ENCODE measurements at places on chromosomes 4 and X.

DNA sequence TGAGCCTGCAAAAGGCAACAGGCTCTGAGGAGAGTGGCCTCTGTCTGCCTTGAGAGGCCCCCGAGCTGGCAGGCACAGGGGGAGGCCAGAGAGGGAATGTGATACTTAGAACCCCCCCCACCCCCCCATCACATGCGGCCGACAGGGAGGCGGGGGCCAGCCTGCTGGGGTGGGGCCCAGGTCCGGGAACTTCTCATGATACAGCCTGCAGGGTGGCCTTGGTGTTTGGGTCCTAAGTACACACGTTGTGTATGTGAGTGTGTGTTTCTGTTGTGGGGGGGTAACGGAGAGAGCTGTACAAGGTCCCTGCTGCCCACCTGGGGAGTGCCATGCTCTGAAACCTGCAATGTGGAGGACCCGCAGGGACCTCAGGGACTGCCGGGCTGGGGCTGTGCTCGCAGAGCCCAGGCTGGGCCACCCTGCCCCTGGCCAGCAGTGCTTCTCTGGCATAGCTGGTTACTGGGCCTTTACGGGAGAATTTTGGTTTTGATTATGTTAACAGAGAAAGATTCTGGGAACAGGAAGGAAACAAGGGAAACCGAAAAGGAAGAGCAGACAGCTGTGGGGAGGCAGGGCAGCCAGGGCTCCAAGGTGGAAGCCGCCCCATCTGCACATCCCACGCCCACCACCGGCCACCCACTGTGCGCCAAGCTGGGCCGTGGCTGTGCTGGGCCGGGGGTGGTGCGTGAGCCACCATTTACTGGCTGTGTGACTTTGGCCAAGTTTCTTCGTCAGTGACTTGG is 19.9 kb downstream of the SH3BP2 start:
- DNase-seq = peak; percentile 21

DNA sequence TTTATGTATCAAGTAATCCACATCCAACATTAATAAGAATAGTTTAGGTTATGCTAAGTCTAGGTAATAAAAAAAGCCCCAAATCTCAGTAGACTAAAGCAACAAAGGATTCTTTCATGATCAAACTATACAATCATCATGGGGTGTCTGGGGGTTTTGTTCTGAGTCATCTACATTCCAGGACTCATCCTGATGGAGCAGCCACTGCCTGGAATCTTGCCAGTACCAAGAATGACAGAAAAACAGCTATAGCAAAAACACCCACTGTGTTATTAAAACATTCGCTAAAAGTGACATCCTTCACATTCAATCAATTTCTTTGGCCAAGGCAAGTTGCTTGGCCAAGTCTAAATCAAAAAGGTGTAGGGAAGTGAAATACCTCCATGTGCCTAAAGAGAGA is 3.9 kb upstream of the ARHGEF38 start:
- no peak for DNase-seq

DNA sequence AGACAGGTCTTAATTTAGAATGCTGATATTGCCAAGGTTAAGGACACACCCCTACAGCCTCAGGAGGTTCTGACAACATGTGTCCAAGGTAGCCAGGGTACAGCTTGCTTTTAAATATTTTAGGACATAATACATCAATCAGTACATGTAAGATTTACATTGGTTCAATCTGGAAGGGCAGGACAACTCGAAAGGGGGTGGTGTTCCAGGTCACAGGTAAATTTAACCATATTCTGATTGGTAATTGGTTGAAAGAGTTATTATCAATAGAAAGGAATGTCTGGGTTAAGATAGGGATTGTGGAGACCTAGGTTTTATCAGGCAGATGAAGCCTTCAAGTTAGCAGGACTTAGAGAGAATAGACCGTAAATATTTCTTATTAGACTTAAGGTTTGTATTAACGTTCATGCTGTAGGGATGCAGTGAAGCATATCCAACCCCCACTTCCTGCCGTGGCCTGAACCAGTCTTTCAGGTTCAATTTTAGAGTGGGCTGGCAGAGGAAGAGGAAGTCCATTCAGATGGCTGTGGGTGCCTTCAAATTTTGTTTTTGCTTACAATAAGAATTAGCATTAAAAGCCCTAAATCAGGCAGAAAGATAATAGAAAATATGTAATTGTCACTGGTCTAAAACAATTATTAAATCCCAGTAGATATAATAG is 136.5 kb upstream of the GALNTL6 start:
- peak; percentile 73 for DNase-seq

GRCh38 chr4:2036866-2037265 is 22.3 kb upstream of the NAT8L start:
- DNase-seq = peak; percentile 28

DNA sequence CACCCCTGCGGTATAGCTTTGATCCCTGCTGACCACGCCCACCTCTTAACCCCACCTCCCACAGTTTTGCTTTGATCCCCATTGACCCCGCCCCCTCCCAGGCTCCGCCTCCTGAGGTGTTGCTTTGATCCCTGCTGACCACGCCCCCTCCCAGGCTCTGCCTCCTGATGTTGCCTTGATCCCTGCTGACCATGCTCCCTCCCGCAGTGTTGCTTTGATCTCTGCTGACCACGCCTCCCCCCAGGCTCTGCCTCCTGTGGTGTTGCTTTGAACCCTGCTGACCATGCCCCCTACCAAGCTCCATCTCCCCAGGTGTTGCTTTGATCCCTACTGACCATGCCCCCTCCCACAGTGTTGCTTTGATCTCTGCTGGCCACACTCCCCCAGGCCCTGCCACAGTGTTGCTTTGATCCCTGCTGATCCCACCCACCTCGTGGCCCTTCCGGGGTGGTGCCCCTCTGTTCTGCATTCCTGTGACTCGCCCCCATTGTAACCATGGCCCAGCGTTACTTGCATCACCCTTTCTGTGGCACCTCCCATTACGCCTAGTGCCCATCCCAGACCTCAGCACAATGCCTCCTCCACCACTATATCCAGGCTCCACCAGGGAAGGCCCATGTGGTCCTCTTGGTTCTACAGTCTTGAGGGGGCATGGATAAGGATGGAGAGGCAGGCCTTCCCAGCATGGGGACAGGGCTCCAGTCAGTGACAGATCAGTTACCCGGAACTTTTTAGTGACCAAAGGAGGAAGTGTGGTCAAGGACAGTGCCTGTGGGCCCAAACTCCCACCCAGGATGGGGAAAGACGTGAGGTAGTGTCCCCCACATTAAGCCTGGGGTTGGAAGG is 70.8 kb downstream of the ADRA2C start:
- no peak for DNase-seq

DNA sequence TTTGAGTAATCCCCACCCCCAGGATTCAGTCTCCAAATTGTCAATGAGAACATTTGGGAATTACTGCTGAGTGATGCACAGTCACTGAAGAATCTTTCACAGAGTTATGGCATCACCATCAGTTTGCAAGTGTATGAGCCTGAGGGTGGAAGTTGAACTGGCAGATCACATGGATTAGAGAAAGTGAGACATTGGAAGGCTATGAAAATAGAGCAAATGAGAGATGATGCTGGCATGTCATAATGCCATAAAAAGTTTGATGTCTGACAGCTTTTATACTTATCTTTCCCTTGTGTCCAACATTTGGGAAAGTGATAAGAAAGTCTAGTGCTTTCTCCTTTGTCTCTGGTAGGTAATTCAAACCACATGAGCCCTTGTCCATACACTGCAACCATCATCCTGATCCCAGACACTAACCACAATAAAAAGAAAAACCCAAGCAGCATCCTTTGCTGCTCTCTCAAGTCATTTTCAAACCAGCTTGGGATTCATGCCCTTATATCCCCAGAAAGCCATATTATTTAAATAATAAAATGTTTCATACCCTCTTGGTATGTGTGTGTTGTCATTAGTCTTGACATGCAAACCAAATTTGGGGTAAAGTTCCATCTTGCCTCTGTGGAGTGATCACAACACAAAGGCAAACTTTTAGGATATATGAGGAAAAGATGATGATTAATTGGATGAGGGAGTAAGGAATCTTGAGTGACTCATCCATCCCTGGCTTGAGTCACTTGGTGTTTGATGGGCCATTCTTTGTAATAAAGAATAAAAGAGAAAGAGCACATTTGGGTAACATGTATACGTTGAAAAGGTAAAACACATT is 438.9 kb downstream of the GRXCR1 start:
- no peak for DNase-seq

GRCh38 chr4:72858328-72858727 is 211.2 kb downstream of the COX18 start:
- DNase-seq = no peak

DNA sequence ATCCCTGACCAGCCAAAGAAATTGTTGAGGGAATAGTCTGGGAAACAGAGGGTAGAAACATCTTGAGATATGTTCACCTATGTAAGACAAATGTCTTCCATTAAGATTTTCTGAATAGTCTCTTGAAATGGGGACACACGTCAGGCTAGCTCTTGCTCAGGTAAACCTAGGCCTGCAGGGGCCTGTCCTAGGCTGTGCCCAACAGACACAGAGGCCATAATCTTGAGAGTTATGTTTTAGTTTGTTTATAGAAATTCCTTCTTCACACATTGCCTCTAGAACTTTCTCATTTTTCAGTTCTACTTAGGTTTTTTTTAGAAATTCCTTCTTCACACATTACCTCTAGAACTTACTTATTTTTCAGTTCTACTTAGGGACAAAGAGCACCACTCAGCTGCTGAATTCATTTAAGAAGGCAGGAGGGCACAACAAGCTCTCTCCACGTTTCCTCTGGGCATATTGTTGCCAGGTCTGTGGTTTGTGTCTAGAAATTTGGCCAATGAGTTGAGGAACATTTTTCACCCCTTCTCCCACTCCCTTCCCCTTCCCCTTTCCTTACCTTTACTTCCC is 94.9 kb downstream of the ARHGAP24 start:
- DNase-seq = peak; percentile 2

GRCh38 chr4:176404621-176405020 is 84.9 kb downstream of the SPCS3 start:
- DNase-seq = no peak

DNA sequence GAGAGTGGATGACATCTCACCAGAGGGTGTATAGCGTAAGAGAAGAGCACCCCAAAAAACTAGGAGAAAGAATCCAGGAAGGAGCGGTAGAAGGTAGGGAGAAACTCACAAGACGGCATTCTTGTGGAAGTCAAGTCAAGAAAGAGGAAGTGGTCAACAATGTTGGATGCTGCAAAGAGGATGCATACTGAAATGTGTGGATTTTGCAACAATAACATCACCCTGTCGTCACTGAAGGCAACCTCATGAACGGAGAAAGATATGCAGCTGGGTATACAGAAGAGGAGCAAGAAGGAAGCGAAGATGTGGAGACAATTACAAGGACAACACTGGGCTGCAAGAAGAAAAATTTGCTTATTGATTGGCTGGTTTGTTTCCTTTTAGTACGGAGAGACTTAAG is 11.4 kb upstream of the TAPT1 start:
- DNase-seq = peak; percentile 95

- DNase-seq = no peak
Observed at GRCh38 chrX:16524316-16524715, 125.6 kb upstream of the S100G start.

DNA sequence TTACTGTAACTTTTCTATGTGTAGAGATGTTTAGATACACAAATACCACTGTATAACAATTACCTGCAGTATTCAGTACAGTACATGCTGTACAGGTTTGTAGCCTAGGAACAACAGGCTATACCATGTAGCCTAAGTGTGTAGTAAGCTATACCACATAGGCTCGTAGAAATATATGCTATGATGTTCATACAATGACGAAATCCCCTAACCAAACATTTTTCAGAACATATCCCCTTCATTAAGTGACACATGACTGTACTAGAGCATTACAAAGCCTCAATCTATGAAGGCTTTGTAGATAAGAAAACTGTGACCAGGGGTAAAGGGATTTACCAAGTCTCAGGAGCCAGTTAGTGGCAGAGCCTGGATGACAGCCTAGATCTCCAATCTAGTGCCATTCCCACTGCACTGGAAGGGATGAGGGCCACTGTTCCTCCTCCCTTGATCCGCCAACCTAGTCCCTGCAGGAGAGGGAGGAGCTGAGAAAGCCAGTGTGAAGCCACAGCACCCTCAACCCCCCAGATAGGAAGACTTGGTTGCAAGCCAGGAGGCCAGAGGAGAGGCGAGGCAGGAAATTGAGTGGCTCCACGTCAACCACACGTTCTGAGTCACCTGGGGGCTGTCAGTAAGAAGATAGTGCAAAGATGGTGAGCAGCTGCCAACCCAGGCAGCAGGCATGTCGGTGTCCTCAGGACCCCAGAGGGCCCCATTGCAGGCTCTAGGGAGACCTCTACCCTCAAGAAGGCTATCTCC is 227.7 kb downstream of the BCOR start:
- peak; percentile 62 for DNase-seq

DNA sequence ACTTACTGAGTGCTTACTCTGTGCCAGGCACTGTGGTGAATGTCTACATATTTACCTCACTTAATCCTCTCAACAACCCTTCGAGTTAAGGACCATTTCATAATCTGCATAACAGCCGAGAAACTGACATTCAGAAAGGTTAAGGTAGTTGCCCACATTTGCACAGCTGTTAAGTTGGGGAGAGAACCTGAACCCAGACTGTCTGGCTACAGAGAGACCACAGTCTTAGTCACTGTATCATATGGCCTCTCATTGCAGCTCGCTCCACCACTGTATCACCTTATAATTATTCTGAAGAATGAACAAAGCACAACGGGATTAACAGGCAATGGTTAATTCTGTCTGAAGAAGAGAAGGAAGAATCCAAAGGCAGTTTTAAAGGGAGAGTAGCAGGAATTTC is 98.5 kb downstream of the ADGRA3 start:
- DNase-seq = no peak

- no peak for DNase-seq
Observed at GRCh38 chr4:4695497-4695896, 153.6 kb upstream of the STX18 start.

- DNase-seq = peak; percentile 87
Observed at GRCh38 chr4:159487284-159487747, 384.4 kb downstream of the RAPGEF2 start.

DNA sequence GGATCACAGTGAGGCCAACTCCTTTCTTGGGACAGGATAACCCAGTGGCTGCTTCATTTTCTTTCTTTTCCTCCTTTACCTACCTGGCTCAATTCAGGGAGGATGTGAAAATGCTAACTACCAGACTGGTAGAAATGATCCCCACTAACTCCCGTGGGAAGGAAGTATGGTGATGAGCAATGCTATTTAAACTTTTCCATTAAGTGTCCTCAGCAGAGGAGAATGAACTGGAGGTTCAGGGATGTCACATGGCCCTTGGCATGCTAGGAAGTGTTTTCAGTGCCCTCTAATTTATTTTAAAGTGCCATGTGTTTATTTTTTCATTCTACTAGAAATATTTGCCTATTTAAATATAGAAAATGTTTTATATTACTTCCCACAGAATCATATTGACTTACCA is 363.9 kb downstream of the PPP3CA start:
- DNase-seq = no peak

DNA sequence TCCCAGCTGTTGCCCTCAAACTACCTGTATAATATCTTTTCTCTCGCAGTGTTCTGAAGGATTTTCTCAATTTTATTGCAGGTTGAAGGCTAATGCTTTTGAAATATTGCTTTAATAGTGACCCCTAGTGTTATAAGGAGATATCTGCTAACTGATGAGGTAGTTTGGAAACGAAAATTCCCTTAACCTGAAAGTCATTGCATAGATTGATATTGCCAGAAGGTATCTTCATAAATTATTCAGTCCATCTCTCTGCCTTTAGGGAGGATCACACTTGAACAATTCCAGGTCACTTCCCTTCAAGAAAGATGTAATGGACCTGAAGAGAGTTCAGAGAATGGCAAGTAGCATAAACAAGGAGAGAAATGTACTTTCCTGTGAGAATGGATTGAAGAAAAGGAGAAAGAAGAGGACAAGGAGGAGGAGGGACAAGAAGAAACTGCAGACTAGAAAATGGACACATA is 44.1 kb downstream of the TIGD4 start:
- peak; percentile 60 for DNase-seq

GRCh38 chr4:19002170-19002569 is 980.6 kb upstream of the LCORL start:
- DNase-seq = no peak

- no peak for DNase-seq
Observed at GRCh38 chr4:35649778-35650177, 594.5 kb downstream of the ARAP2 start.
